ENCODE measurements at places on chromosomes 13 and 19.

GRCh38 chr13:29924482-29925350 lies 74.3 kb upstream of the UBL3 start:
- DNase-seq = no peak

- no peak for DNase-seq
Measured at GRCh38 chr19:50796634-50797428, 6.6 kb downstream of the ACP4 start.

GRCh38 chr13:31827707-31828106 lies 88.4 kb downstream of the RXFP2 start:
- no peak for DNase-seq

DNA sequence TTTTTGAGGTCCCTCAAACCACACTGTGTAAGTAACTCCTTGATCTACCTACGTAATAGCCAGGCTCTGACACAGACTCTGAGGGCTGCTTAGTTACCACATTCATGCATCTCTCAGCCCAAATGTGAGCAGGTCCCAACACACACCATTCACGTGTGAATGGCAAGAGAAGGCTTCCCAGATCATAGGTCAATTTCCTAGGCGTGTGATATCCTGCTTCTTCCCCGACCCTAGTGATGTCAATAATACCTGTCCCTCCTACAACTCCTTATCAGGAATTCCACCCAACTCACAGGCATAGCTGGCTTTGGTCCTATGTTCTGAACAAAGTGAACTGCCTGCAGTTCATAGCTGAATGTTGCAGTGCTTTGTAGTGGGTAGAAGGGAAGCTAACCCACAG lies 334.5 kb downstream of the RFC3 start:
- DNase-seq = no peak

DNA sequence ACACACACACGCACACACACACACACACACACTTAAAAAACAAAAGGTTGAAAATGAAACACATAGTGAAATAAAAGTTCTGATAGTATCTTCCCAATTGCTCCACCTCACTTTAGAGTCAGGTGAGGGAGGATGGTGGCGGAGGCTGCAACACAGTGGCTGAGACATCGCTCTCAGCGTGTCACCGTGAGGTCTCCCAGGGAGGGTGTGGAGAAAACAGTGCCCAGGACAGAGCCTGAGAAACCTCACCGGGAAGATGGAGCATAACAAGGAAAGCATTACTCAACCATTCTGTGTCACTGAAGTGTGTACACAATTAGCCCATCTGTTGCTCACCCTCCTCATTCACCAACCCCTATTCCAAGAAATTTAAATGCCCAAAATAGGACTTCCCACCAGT lies 111.4 kb upstream of the USP29 start:
- no peak for DNase-seq

DNA sequence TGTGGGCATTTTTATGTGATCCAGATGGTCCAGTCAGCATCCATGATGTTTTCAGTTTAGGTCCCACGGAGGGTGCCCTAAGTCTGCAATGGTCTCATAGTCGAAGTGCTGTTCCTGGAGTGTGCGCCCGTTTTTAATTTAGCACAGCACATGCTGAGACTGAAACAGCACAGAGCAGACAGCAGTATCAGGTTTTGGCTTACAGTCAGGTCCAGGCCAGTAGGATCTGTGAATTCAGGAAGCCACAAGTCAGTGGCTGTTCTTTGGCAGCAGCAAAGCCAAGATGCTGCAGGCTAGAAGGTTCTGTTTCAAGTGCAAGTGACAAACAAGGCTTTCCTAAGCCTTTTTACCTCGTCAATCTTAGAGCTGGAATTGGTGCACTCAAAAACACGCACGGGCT lies 18.3 kb downstream of the FBXO27 start:
- no peak for DNase-seq

GRCh38 chr19:46902402-46902766 lies 41.6 kb downstream of the ARHGAP35 start:
- no peak for DNase-seq

GRCh38 chr13:108781312-108781711 lies 151.9 kb downstream of the MYO16 start:
- no peak for DNase-seq

- DNase-seq = no peak
Measured at GRCh38 chr13:111948281-111948680, 118.7 kb upstream of the SOX1 start.

- DNase-seq = no peak
Measured at GRCh38 chr19:55590617-55591016, 8.7 kb downstream of the FIZ1 start.

- no peak for DNase-seq
Measured at GRCh38 chr13:85659493-85659892, 139.7 kb downstream of the SLITRK6 start.

DNA sequence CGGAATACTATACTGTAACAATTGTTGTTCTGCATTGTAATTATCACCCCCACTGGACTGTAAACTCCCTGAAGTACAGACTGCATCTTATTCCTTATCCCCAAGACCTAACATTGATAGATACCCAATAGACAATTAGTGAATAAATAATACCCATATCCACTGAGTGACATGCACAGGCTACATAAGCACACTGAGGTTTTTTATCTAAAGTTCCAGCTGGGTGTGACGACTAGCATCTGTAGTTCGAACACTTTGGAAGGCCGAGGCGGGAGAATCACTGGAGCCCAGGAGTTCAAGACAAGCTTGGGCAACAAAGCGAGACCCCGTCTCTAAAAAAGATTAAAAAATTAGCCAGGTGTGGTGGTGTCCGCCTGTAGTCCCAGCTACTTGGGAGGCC lies 2.5 kb downstream of the KPNA3 start:
- no peak for DNase-seq

GRCh38 chr13:32426191-32426989 lies 1.5 kb downstream of the N4BP2L1 start:
- DNase-seq = no peak

- DNase-seq = no peak
Measured at GRCh38 chr19:13190781-13191540, 40.8 kb downstream of the IER2 start.

DNA sequence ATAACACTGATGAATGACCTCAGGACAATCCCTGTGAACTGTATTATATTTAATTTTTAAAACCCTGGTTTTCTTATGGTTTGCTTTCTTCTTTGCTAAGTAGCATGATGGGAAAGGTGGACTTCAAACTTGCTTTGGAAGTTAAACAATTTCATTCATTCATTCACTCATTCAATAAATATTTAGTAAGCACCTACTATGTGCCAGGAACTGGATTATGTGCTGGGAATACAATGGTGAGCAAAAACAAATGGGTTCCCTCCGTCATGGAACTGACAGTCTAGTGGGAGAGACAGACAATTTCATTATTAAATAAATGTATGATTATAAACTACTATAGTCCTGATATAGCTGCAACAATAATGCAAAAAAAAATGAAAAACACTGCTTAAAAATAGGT lies 70.3 kb downstream of the USP12 start:
- no peak for DNase-seq

DNA sequence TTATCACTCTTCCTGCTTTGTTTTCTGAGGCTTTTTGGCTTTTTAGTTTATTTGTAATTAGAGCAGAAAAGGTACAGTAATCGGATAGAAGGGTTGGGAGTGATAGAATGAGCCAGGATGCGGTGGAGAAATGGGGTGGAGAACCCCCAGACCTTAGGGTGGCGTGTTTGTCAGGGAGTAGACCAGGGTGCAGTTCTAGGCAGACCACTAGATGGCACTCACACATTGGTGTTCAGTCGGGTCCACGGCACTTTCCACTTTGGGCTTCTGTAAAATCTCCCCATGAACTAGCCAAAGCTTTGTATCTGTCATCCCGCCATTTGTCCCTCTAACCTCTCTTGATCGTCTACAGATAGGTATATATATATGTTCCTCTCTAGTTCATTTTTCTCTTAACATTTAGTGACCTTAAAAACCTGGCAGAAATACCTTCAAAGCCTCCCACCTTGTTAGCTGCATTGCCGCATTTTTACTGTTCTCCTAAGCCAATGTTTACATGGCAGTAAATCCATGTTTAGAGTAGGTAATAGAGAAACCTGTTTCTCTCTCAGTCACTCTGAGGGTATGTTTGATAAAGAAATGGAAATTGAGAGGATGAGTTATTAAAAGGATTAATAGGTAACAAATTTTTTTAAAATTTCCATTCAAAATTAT lies 154.9 kb downstream of the TM9SF2 start:
- DNase-seq = peak; percentile 87

DNA sequence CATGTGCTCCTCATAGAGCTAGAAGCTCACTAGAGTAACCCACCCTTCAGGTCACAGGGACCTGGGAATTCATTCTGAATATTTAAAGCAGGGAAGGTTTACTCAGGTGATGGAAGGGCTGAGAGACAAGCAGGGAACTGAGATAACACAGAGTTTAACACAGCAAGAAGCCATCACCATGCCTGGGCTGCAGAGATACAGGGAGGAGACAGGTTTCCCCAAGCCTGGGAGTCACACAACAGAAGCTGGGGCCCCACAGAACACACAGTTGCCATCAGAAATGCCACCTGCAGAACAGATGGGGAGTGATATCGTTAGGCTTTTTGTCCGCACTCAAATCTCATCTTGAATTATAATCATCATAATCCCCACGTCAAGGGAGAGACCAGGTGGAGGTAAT lies 7.9 kb upstream of the CYSLTR2 start:
- DNase-seq = no peak

- DNase-seq = peak; percentile 47
Measured at GRCh38 chr13:21060338-21061028, 903 bp downstream of the LATS2 start.

DNA sequence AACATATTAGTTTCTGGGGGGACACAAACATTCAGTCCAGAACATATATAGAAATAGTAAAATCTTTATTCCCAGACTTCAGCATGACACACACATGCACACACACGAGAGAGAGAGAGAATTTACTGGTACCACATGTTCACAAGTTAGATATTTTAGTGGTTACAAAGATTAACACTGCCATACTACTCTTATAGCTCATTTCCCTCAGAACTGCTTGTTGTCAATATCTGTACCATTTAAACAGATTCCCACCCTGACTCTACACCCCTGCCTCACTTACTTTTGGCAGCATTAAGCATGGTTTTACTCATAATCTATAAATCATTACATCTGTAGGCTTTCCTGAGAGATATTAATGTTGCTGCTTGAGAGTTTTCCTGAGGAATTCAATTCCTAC lies 524.7 kb upstream of the HTR2A start:
- DNase-seq = no peak

- no peak for DNase-seq
Measured at GRCh38 chr19:29510701-29511265, 15.0 kb upstream of the VSTM2B start.

DNA sequence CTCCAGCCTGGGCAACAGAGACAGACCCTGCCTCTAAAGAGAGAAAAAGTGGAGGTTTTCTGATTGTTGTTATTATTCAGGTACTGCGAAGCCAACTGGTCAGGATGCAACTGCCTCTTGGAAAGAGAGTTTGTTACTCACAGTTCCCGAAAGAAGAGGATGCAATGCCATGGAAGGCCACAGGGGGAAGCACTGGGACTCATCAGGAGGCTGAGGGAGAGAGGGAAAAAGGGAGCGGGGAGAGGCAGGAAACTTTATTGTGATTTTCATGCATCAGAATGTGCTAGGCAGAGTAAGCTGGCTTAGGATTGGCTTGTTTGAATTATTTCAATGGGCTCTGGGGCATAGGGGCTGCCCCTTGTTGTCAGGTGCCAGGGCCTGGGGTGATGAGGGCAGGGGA lies 27.6 kb downstream of the MYO9B start:
- no peak for DNase-seq

DNA sequence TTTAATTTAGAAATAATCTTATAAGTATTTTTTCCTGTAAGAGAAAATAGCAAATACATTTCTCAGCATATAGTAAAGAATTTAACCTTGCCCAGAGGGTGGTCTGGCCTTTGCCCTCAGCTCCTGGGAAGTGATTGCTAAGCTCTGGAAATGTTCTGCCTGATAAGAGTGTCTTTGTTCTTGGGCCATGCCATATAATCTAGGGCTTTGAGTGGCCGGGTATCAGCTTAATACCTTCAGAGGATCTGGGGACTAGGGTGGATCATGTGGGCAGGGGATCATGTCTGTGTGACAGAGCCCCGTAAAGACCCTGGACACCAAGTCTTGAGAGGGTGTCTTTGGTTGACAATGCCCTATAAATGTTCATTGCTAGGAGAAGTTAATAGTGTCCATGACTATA lies 1032.4 kb upstream of the MIR17HG start:
- DNase-seq = no peak

DNA sequence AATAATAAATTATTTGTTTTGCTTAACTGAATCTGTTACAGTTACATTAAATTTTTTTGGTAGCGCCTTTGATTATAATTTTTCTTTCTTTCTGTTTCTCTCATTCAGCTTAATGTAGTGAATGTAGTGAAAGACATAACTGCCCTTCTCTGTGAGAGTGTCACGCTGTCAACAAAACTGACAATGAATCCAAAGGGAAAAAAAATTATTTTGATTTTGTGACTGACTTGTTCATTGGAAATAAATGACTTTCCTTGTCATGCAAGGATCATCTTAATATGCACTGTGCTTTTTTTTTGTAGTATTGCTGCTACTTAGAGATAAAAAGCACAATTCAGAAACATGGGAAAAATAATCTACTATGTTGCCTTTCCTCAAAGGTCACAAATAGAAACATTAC lies 1196.4 kb downstream of the PCDH17 start:
- DNase-seq = no peak

DNA sequence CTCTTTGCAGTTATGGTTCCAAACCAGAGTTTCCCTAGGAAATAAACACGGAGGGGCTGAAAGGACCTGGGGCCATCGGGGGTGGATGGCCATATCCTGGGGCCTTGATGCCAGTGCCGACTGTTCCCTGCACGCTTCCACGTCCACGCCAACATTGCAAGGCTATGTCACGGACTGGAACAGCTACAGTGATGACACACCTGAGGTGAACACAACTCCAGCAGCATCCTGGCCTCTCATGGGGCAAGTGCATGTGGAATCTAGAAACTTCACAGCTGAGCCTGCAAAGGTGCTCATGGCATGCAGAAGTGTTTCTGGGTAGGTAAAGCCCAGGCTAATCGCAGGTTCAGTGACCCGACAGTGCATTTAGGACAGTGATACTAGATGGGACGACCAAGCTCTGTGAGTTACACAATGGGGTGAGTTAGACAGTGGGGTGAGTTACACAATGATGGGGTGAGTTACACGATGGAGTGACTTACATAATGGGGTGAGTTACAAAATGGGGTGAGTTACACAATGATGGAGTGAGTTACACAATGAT lies 52.0 kb upstream of the GAS6 start:
- DNase-seq = no peak

GRCh38 chr13:74090869-74091605 lies 43.2 kb downstream of the KLF12 start:
- no peak for DNase-seq

GRCh38 chr13:94758436-94758960 lies 46.2 kb upstream of the SOX21 start:
- DNase-seq = no peak

Data from ureter (tissue), 1 donor.